Activated CD4-positive, alpha-beta T cell treated with anti-CD3 and anti-CD28 coated beads, Interleukin-2, Interleukin-6, amounts not matched to agents 100 ng/mL and 50 ng/mL, durations not matched to agents 16 hours and 8 hours (primary cell): ENCODE measurements at places on chromosomes 5 and 9.

DNA sequence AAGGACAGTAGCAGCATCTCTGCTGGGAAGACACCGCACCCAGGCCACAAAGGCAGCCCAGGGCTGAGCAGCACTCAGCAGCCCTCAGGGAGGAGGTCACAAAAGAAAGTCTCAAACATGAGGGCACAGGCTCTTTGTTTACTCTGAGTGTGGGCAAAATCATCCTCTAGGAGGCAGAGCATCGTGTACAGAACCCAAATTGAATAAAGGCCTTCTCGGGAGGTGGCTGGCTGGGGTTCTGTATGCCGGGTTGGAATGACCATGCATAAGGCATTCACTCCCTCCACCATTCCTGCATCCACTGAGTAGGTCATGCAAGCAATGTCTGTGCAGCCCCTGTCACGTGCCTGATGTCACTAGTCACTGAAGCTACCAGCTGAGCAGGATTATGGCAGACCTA is 412.8 kb downstream of the SPOCK1 start:
- no peak for DNase-seq

- no peak for DNase-seq
Observed at GRCh38 chr5:57244331-57244730, 70.5 kb downstream of the GPBP1 start.

GRCh38 chr9:101629636-101630035 is 34.9 kb upstream of the PPP3R2 start:
- DNase-seq: no peak

GRCh38 chr5:32840606-32841005 is 129.5 kb downstream of the NPR3 start:
- DNase-seq: no peak

GRCh38 chr5:17227868-17228267 is 10.4 kb downstream of the BASP1 start:
- no peak for DNase-seq

- DNase-seq: no peak
Observed at GRCh38 chr5:16612007-16612406, 4.8 kb downstream of the RETREG1 start.

- no peak for DNase-seq
Observed at GRCh38 chr5:104053353-104053649, 490.7 kb upstream of the NUDT12 start.

GRCh38 chr9:126481862-126482261 is 131.9 kb upstream of the LMX1B start:
- DNase-seq: no peak

- DNase-seq: no peak
Observed at GRCh38 chr9:119934497-119934896, 565.3 kb upstream of the BRINP1 start.

GRCh38 chr9:79145442-79145841 is 426.3 kb upstream of the TLE4 start:
- no peak for DNase-seq

DNA sequence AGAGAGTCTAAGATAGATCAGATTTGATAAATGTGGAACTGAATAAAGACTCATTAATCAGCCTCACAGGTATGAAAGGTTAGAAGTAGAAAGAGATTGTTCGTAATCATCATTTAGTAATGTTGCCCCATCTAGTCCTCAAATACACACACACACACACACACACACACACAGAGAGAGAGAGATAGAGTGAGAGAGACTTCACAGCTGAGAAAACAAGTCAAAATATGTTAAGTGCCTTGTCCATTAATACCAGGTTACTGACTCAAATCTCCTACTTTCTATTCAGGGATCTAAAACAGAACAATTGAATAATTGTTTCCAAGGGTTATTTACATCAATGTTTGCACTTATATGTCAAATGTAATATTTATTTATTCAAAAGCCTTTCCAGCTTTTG is 284.6 kb downstream of the MRPS30 start:
- DNase-seq: no peak

- DNase-seq: no peak
Observed at GRCh38 chr9:87099407-87099806, 152.1 kb upstream of the GAS1 start.

DNA sequence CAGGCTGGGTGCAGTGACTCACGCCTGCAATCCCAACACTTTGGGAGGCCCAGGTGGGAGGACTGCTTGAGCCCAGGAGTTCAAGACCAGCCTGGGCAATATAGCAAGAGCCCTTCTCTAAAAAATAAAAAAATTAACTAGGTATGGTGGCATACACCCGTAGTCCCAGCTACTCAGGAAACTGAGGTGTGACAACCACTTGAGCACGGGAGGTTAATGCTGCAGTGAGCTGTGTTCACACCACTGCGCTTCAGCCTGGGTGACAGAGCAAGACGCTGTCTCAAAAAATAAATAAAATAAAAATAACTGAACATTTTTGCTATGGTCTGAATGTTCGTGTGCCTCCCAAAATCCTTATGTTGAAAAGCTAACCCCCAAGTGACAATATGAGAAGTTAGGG is 24.5 kb downstream of the AGTPBP1 start:
- DNase-seq: no peak

DNA sequence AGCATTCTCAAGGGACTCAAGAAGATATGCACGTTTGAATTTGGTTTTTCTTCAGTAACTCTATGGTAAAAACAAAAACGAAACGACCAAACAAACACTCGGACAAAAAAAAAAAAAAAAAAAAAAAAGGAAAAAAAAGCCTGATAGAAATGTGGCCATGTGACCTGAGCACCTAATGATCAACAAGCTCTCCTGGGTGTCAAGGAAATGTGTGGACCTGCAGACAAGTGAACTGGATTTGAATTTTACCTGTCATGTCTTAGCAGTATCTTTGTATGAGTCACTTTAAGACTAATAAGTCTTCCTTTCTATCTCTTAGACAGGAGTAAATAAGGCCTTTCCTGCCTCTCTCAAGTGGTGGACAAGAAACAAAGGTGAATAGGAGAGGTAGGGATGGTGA is 190.6 kb upstream of the GRIA1 start:
- no peak for DNase-seq

DNA sequence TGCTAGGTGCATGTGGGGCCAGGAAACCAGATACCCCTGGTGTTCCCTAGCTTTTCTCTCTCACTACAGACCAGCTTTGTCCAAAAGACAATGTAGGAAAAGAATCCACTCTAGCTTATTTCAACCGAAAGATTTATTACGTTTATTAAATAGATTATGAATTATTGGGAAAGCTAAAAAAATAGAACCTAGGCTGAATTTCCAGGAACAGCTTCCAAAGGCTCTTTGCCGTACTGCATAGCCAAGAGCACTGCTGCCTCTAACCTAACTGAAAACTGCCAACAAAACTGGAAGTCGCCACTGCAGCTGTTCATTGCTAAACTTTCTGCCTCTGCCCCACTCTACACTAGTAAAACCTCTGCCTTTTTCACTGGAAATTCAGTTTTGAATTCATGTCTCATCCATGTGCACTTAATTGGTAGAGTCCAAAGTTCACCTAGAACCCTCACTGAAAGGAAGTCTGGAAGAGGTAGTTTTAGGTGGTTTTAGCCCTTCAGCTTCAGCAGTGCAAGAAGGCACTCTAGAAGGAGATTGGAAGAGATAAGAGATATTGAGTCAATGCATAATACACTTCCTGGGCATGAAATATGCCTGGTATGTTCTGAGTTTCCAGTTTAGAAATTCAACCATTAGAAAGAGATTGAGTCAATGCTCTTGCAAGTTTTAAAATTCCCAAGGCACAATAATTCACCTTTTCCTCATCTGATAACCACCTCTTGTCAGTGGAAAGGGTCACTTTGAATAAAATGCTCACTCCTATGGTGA is 927.9 kb downstream of the MAT2B start:
- no peak for DNase-seq

- DNase-seq: no peak
Observed at GRCh38 chr5:170632266-170632984, 128.6 kb downstream of the KCNIP1 start.

- DNase-seq: no peak
Observed at GRCh38 chr9:133687856-133688761, 50.0 kb downstream of the SARDH start.

DNA sequence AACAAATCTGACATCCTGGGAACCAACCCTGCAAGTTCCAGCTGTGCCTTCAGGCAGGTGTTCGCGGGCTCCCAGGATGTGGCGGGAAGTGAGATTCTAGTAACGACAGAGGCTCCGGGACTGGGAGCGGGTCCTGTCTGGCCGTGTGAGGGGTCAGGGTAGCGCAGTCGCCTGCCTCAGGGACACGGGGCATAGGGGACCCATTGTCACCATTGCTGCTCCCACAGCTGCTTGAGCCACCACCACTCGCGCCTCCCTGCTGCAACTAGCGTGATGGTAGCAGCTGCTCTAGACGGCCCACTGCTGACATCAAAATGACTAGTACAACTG is 468.5 kb downstream of the CDH9 start:
- DNase-seq: no peak

GRCh38 chr5:119200795-119201194 is 129.9 kb downstream of the DMXL1 start:
- no peak for DNase-seq

- DNase-seq: no peak
Observed at GRCh38 chr9:15617782-15618181, 64.9 kb downstream of the CCDC171 start.

DNA sequence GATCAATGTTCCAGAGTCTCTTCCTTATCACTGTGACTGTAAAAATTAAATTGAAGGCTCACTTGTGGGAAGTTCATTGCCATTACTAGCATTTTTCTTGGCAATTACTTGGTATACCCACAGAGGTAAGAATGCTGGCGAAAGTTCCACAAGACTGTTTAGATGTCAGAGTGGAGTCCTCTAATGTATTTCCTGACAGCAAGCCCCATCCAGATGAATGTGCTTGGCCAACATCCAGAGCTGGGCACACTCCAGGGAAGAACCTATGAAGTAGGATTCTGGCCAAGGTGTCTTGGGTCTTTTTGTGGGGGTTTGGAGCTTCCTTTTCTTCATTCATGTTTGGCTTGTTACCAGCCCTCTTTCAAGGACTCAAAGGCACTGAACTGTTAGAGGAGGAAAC is 473.6 kb downstream of the DMAC1 start:
- DNase-seq: no peak

DNA sequence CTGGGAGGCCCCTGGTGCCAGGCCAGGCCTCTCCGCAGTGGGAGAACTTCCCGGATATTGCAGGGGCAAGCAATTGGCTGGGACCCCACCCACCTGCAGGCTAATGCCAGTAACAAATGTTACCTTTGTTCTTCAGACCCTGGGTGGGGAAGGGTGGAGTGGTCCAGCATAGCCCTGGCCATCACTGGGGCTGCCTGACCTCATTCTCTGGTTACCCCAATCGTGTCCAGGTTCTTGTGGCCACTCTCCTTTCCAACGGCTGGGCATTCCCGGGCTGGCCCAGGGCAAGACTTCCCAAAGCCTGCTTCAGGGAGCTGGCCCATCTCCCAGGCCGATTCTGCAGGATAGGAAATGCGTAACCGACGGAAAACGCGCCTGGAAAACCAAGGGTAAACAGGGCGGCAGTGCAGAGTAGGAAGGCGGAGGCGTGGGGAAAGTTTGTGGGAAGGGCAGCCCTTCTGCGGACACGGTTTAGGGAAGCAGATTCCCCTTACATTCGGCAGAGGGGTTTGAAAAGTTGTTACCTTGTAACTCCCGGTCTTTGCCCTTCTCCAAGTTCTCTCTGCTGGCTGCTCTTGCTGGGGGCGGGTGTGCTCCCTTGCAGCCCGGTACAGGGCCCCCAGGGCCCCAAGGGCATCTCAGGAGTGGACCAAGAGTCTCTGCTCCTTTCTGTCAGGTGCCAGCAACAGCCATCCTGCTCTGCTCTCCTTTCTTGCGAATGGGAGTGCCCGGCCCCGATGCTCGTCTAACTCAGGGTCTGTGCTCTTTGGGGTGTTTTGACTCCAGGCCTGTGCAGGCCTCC is 3.5 kb downstream of the NRARP start:
- no peak for DNase-seq

GRCh38 chr9:22157276-22157675 is 148.2 kb upstream of the CDKN2B start:
- no peak for DNase-seq

GRCh38 chr5:156654444-156654843 is 195.7 kb upstream of the PPP1R2B start:
- no peak for DNase-seq

DNA sequence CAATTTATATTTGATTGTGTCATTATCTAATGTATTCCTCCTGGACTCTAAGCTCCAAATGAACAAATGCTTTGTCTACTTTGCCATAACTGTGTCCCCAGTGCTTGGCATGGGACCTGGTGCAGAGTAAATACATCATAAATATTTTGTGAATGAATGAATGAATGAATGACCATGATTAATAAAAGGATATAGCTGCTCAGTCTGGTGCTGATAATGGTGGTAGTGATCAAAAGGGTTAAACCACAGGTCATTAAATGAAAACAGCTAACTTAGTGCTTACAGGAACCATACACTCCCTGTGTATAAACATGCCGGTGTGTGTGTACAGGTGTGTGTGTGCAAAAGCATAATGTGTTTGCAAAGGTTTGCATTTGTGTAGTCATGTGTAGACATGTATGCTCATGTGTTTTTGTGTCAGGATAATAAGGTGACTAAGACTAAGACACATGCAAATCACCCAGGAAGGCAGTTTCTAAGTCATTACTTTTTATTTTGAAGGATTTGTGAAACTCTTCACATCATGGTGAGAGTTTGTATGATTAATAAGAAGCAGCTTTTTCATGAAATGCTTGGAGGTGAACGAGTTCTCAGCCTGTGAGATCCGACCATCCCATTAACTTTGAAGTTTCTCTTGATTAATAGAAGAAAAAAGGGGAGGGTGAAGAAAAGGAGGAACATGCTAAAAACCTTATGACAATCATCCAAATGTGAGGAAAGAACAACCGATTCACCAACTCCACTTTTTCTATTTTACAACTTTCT is 24.6 kb downstream of the SPARC start:
- DNase-seq: peak; percentile 17

GRCh38 chr9:84761137-84761808 is 91.7 kb downstream of the NTRK2 start:
- peak; percentile 71 for DNase-seq

DNA sequence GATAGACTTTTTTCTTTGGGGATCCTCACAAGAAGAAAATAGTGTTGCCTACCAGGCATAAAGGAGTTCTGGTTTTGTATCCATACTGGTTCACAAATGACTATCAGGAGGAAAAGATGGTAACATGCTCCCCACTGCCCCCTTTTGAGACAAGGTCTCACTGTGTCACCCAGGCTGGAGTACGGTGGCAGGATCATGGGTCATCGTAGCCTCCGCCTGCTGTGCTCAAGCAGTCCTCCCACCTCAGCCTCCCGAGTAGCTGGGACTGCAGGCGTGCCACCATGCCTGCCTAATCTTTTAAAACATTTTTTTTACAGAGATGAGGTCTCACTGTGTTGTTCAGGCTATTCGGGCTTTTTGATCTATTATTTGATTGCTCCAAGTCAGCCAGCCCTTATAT is 99.3 kb downstream of the TRIO start:
- no peak for DNase-seq

GRCh38 chr5:1477341-1477740 is 32.1 kb upstream of the SLC6A3 start:
- no peak for DNase-seq

GRCh38 chr5:95262933-95263660 is 21.8 kb downstream of the MCTP1 start:
- DNase-seq: no peak

DNA sequence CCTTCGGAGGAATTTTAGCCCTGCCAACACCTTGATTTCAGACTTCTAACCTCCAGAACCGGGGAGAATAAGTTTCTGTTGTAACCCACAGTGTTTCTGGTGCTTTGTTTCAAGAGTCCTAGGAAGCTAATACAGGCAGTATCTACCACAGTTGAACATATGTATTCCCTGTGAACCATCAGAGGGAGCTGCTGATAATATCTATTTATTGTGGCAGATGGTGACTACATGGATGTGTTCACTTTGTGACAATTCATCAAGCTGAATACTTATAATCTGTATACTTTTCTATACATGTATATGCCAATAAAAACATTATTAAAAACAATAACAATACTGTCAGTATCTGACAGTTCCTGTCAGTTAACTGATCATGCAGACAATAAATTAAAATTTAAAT is 137.2 kb upstream of the GNA14 start:
- no peak for DNase-seq
